ENCODE measurements at places on chromosomes 3 and 15.

DNA sequence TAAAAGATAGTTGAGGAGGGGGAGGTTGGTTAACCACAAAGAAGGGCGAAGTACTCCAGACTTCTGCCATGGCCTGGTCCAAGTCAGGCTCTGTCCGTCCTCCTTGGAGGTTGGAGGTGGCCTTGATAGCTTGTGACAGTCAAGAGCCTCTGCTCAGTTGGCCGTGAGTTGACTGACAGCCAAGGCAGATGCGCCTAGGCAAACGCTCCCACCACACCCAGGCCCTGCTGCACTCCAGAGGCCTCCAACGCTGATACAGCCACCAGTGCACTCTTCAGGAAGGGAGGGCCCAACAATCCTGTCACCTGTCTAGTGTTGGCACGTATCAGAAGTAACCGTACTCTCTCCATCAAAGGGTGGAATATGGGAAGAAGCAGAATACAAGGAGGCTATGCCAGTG lies 9.3 kb downstream of the RBPMS2 start:
- H3K36me3 ChIP-seq, result no peaks in the 10 kb centered on the region
- no peaks in the 10 kb centered on the region for H3K27me3 ChIP-seq
- H3K27ac ChIP-seq, result no peak overlapping the region
- H3K4me3 ChIP-seq, result no peak overlapping the region

- no peak for DNase-seq
- peaks cover 22% of the 10 kb centered on the region for H3K27me3 ChIP-seq
- no peaks in the 10 kb centered on the region for H3K36me3 ChIP-seq
- no peak overlapping the region for H3K27ac ChIP-seq
- no peak overlapping the region for H3K4me3 ChIP-seq
Measured at GRCh38 chr3:127751782-127752181, 70.5 kb downstream of the MGLL start.

- DNase-seq, result no peak
- no peak overlapping the region for H3K4me3 ChIP-seq
- H3K36me3 ChIP-seq, result no peaks in the 10 kb centered on the region
- H3K27me3 ChIP-seq, result no peaks in the 10 kb centered on the region
Measured at GRCh38 chr15:67100801-67101581, 35.6 kb downstream of the SMAD3 start.

DNA sequence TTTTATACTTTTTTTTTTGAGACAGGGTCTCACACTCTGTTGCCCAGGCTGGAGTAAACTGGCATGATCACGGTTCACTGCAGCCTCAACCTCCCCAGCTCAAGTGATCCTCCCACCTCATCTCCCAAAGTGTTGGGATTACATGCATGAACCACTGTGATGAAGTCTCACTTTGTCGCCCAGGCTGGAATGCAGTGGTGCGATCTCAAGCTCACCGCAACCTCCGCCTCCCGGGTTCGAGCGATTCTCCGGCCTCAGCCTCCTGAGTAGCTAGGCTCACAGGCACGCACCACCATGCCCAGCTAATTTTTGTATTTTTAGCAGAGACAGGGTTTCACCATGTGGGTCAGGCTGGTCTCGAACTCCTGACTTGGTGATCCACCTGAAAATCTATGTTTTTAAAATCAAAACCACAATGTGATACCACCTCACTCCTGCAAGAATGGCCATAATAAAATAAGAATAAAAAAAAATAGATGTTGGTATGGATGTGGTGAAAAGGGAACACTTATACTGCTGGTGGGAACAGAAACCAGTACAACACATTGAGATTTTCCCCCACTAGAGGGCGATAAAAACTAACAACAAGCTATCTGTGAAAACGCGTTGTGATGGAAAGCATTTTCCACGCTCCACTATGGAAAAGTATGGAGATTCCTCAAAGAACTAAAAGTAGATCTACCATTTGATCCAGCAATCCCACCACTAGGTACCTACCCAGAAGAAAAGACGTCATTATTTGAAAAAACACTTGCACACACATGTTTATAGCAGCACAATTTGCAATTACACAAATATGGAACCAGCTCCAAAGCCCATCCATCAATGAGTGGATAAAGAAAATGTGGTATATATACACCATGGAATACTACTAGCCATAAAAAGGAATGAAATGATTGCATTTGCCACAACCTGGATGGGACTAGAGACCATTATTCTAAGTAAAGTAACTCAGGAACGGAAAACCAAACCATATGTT lies 26.8 kb upstream of the OCA2 start:
- H3K27ac ChIP-seq, result no peak overlapping the region
- H3K27me3 ChIP-seq, result no peaks in the 10 kb centered on the region
- H3K36me3 ChIP-seq, result peaks cover 10% of the 10 kb centered on the region
- no peak for DNase-seq
- H3K4me1 ChIP-seq, result peaks cover 2% of the 10 kb centered on the region
- H3K4me3 ChIP-seq, result no peak overlapping the region

DNA sequence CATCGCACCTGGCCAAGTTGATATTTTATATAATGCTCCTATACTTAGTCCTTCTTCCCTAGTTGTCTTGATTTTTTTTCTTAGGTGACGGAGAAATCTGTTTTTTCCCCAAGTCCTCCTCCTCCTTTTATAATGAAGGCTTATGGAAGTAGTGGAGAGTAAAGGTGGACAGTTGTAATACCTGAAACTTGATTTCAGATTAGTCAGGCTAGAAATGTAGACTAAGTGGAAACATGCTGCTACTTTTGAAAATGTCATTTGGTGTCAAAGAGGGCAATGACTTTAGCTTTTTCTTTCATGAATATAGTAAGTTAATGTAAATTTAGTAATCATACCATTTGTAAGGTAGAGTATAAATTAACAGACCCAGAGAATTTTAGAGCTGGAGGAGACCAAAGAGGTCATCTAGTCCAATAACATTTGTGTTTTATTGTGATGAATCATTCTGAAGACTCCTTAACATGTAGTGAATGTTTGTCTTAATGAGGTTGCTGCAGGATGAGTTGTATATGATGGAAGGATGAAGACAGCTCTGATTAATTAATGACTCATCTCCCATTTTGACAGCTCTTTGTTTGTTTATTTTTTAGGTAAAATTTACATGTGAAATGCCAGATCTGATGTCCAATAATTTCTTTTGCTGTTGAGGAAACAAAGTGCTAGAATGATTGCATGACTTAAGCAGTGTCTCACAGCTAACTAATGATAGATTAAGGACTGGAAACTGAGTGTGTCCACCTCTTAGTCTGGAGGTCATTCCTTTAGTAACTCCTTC lies 8.7 kb downstream of the CTDSPL2 start:
- H3K36me3 ChIP-seq, result peaks cover 3% of the 10 kb centered on the region
- H3K27ac ChIP-seq, result peak overlapping the region; percentile 1
- no peaks in the 10 kb centered on the region for H3K27me3 ChIP-seq

- H3K36me3 ChIP-seq, result peaks cover 14% of the 10 kb centered on the region
- peak overlapping the region; percentile 38 for H3K27ac ChIP-seq
- no peaks in the 10 kb centered on the region for H3K27me3 ChIP-seq
- no peaks in the 10 kb centered on the region for H3K4me1 ChIP-seq
- DNase-seq, result no peak
Measured at GRCh38 chr15:59190291-59190690, 16.4 kb upstream of the LDHAL6B start.

DNA sequence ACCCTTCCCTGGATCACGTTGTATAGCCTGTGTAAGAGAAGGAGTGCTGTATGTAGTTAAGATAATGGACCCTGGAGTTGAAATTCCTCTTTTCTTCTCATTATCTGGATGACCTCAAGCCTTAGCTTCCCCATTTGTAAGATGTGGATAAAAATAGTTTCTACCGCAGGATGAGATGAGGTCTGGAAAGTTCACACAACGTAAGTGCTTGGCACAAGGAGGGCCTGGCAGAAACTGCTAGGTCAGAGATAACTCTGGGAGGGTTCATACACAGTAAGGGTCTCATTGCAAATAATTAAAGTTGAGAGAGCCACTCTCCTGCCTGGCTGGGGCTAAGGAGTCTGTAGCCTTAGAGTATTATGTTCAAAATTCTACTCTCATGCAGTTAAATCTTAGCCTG lies 214.4 kb downstream of the LRTM1 start:
- H3K27ac ChIP-seq, result no peak overlapping the region
- H3K4me3 ChIP-seq, result no peak overlapping the region
- DNase-seq, result no peak
- no peaks in the 10 kb centered on the region for H3K27me3 ChIP-seq
- H3K4me1 ChIP-seq, result no peaks in the 10 kb centered on the region

DNA sequence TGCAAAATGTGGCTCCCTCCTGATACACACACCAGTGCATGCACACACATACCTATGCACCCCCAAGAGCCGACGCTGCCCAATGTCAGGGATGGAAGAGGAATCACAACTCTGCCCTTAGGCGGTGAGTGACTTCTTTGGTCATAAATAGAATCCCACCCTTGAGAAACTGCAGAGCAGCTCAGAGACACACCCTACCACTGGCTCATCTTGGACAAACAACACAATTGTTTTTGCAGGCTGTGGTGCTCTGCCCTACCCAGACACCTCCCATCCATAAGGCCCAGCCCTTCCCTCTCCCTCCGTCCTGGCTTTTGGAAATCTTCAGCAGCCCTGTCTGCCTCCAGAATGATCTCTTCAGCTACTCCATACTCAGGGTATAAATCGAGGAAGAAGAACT lies 73.8 kb upstream of the HRH1 start:
- H3K4me3 ChIP-seq, result no peak overlapping the region
- H3K27me3 ChIP-seq, result peaks cover 16% of the 10 kb centered on the region
- no peaks in the 10 kb centered on the region for H3K4me1 ChIP-seq
- H3K27ac ChIP-seq, result no peak overlapping the region
- DNase-seq, result no peak
- no peaks in the 10 kb centered on the region for H3K36me3 ChIP-seq

- no peak overlapping the region for H3K27ac ChIP-seq
- H3K4me1 ChIP-seq, result no peaks in the 10 kb centered on the region
- DNase-seq, result no peak
- H3K27me3 ChIP-seq, result peaks cover 4% of the 10 kb centered on the region
Measured at GRCh38 chr15:71713191-71713809, 97.1 kb upstream of the NR2E3 start.

DNA sequence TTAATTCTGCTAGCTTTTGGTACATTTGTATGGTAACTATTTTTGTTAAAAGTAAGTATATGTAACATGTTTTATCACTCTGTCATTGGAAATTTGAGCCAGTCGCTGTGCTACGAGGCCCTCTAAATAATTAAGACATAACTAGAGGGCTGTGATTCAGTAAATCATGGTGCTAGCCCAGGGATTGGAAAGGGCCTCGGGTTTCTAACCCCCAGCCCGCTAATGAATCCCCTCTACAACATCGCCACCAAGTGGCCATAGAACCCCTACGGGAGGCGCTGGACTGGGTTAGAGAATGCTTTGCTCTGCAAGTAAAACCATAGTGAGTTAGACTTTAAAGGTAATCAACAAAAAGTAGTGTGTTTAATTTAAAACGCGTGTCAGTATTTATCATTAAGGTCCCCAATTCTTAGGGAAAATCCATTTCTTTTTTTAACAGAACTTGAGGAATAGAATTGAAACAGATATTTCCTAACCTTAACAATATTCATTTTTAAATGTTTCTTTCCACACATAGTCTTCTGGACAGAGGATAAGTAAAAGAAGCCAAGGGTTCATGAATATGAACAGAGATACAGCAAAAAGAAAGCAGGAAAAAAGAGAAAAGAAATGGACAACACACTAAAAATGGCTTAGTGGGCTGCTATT lies 744.7 kb downstream of the EPHA3 start:
- DNase-seq, result peak; percentile 67
- no peaks in the 10 kb centered on the region for H3K4me1 ChIP-seq
- no peaks in the 10 kb centered on the region for H3K27me3 ChIP-seq
- no peaks in the 10 kb centered on the region for H3K36me3 ChIP-seq

GRCh38 chr3:41405466-41405865 lies 206.2 kb downstream of the CTNNB1 start:
- no peaks in the 10 kb centered on the region for H3K4me1 ChIP-seq
- no peak overlapping the region for H3K27ac ChIP-seq
- H3K36me3 ChIP-seq, result peaks cover 4% of the 10 kb centered on the region
- no peak overlapping the region for H3K4me3 ChIP-seq

DNA sequence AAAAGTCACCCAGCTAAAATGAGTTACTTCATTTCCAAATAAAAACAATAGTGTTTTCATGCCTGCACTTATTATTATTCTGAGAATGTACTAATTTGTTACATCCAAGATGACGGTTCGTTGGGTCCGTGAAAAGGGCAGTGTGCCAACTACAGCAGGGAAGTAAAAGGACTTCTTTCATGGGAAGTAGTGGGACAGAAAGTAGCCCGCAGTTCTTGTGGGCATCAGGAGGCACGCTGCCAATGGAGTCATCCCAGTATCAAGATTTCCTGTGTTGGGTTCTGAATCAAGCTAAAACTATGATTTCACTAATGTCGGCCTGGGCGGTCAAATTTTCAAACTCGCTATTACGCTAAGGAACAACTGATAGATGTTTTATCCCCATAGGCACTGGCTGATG lies 254.5 kb upstream of the SOX2 start:
- no peak overlapping the region for H3K27ac ChIP-seq
- H3K4me1 ChIP-seq, result peaks cover 8% of the 10 kb centered on the region
- no peak overlapping the region for H3K4me3 ChIP-seq
- H3K27me3 ChIP-seq, result peaks cover 5% of the 10 kb centered on the region
- no peaks in the 10 kb centered on the region for H3K36me3 ChIP-seq

GRCh38 chr15:52336529-52336928 lies 40.9 kb upstream of the MYO5C start:
- H3K36me3 ChIP-seq, result peaks cover 10% of the 10 kb centered on the region
- H3K27me3 ChIP-seq, result no peaks in the 10 kb centered on the region
- no peak overlapping the region for H3K27ac ChIP-seq

GRCh38 chr3:52917044-52917443 lies 19.7 kb upstream of the STIMATE start:
- no peaks in the 10 kb centered on the region for H3K27me3 ChIP-seq
- no peak overlapping the region for H3K4me3 ChIP-seq
- H3K4me1 ChIP-seq, result no peaks in the 10 kb centered on the region
- H3K36me3 ChIP-seq, result peaks cover 14% of the 10 kb centered on the region
- peak overlapping the region; percentile 37 for H3K27ac ChIP-seq
- no peak for DNase-seq

- no peak for DNase-seq
- H3K27me3 ChIP-seq, result no peaks in the 10 kb centered on the region
- H3K4me1 ChIP-seq, result no peaks in the 10 kb centered on the region
- no peak overlapping the region for H3K4me3 ChIP-seq
Measured at GRCh38 chr3:64508140-64508539, 179.7 kb downstream of the ADAMTS9 start.

DNA sequence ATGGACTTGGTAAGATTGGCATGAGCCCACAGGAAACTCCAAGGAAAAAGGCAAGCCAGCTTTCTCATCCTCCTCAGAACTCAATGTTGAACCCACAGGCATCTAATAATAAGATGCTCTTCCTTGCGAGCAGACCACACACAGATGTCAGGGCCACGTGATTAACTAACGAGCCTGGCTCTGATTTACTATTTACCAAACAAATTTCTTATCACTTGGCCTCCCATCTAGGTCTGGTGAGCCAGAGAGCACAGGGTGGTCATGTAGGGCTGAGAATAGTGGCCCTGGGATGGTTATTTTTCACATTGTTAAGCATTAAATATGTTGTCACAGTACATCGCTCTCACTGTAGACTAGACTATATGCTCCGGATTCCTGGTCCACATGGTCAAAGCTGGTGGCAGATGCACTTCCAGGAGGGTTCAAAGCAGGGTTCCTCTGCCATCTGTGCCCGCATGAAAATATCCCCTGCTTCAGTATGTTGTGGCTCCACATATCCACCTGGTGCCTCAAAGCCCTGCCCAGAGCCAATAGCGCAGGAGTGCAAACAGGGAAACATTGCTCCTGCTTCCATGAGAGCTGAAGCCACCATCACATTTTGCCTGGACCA lies 472.5 kb upstream of the WNT5A start:
- no peak for DNase-seq
- no peaks in the 10 kb centered on the region for H3K27me3 ChIP-seq
- no peak overlapping the region for H3K4me3 ChIP-seq
- no peak overlapping the region for H3K27ac ChIP-seq
- peaks cover 3% of the 10 kb centered on the region for H3K36me3 ChIP-seq
- H3K4me1 ChIP-seq, result peaks cover 2% of the 10 kb centered on the region
